ENCODE measurements at places on chromosomes 5 and 9.

DNA sequence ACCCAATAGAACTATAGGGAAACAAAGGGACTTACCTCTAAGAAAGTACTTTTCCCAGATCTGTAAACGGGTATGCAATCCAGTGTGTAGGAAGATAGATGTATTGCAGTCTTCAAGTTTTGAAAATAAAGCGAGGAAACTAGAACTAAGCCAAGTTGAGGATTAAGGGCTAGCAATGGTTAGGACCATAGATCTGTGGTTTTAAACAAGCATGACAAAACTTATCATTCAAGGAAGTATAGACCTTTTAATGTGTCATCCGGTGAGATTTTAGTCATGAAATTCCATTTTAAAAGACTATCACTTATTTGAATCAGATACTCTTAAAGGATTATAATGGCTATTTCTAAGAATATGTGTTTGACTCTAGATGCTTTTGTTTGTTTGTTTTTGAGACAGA, 20.5 kb downstream of the CD274 start:
- DNase-seq, result no peak

GRCh38 chr5:65640240-65640639, 15.4 kb downstream of the SHLD3 start:
- DNase-seq, result no peak

DNA sequence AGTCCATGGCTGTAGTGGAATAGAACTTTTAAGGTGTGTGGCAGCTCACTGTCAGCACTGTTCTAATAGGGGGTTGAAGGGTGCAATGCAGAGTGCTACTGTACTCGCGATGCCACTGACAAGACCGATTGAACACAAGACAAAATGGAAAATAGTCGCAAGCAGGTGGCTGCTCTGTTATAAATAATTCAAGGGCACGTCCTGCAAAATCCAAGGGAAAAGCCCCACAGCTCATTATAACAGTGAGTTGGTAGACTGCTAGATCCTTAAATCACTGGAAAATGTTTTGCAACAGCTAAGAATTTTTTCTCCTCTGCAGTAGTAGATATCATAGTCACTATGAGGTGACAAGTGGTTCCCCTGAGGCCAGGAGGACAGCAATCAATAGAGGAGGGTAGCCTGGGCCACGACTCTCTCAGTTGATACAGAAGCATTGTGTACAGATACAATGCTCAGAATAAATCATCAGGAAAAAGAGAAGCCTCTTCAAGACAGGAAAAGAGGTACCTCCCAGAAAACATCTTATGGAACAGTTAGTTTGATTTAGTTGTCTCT, 926.3 kb downstream of the TLE4 start:
- no peak for DNase-seq

GRCh38 chr9:113775749-113776148, 100.4 kb upstream of the ZNF618 start:
- no peak for DNase-seq

DNA sequence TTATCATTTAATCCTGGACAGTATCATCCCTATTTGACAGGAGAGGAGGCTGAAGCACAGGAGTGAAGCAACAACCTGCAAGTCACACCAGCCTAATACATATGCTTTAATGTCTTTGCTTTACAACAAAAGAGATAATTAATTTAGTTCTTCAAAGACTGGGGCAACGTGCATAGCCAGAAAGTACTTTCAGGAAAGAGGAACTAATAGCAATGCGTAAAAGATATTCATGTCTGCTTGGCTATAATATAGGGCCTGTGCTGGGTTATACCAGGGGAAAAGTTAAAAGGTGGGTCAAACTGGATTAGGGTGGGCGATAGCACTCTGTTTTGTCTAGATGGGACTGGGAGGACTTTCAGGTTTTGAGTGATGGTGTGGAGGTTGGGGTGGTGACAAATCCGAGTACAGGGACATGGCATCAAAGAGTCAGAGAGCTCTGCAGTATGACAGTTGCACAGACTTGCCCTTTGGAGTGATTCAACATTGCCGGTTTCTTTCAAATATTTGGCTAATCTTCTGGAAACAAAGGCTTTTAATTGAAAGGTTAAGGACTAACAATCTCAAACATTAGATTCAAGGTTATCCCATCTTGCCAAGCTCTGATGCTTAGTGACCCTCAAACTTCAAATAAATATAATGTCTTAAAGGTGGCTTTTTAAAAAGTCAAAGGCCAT, 11.9 kb downstream of the DAB2 start:
- DNase-seq, result no peak

DNA sequence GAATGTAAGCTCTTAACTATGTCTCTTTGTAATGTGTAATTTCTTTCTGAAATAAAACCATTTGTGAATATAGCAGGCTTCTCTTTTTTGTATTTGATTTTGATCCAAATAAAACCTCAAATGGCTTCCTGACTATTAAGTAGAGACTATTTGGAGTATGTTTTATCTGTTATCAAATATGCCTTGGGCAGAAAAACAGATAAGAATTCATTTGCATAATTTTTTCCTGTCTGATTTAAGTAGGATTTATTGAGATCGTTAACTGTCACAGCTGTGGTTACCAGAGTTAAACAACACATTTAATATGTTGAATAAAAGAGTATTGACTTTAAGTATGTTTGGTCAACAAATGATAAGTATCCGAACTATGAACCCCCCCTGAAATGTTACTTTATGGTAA, 104.9 kb downstream of the MELK start:
- no peak for DNase-seq

GRCh38 chr5:159782197-159782994, 133.9 kb upstream of the ADRA1B start:
- DNase-seq, result no peak

DNA sequence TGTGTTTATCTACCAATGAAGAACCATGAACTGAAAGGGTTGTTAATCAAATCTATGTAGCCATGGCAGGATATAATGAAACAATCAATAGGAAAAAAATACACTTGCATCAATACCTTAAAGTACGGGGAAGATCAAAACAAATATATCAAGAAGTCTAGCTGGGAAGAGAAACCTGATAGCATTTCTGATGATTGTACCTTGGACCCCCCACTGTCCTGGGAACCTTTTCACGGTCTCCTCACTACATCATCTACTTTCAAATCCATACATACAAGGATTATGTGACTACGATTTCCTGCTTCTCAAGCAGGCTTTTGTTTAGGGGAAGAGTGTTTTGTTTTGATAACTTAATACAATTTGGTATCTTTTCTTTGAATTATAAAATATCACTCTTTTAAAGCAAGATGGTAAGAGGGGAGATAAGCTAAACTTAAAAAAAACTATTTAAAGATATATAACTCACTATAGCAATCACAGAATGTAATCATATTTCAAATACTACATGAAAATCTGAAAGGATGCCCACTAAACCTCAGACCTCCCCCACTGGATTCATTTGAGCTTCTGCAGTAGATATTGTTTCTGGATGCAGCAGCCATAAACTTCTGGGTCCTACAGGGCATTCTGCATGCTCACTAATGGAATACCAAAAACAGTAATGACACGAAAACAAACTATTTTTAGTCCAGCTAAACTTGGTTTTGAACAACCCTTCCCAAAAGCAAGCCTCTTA, 8.0 kb downstream of the EBF1 start:
- no peak for DNase-seq

GRCh38 chr5:65100911-65101631, 332.3 kb downstream of the CWC27 start:
- DNase-seq, result peak; percentile 49

GRCh38 chr5:143469125-143469524, 65.6 kb upstream of the NR3C1 start:
- no peak for DNase-seq

GRCh38 chr5:67047160-67047559, 149.4 kb downstream of the CD180 start:
- DNase-seq, result no peak

- no peak for DNase-seq
Measured at GRCh38 chr9:134066526-134066912, 1.3 kb downstream of the BRD3 start.

DNA sequence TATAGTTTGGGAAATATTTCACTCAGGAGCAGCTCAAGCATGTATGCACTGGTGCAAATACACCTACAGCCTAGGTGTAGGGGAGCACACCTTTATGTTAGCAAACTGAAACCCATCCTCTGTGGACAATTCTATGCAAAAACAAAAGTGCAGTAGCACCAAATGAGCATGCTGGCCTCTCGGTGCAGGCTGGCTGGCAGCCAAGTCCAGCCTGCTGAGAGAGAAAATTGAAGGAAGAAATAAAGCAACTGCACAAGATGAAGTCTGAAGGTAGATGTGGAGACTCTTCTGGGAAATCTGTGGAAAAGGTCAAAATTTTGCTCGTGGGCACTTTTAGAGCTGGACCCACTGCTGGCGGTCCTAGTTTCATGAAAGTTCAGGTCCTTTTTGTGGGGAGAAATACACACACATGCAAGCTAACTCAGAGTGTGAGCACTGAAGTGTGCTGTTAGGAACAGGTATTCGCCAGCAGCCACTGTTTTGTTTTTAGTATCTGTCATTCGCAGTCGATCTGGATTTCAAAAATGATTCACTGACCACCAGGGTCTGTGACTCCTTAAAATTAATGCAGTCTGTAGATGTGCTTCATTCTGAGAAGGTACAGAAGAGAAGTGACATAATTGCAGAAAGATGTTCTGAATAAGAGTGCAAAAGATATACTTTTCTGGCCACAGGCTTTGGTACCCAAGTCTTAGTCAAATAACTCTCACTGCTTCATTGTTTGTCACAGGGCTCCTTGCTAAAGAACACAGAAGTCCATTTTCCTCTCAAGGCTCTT, 281.7 kb downstream of the PARP8 start:
- peak; percentile 46 for DNase-seq

GRCh38 chr5:65539827-65540226, 23.1 kb downstream of the CENPK start:
- no peak for DNase-seq

DNA sequence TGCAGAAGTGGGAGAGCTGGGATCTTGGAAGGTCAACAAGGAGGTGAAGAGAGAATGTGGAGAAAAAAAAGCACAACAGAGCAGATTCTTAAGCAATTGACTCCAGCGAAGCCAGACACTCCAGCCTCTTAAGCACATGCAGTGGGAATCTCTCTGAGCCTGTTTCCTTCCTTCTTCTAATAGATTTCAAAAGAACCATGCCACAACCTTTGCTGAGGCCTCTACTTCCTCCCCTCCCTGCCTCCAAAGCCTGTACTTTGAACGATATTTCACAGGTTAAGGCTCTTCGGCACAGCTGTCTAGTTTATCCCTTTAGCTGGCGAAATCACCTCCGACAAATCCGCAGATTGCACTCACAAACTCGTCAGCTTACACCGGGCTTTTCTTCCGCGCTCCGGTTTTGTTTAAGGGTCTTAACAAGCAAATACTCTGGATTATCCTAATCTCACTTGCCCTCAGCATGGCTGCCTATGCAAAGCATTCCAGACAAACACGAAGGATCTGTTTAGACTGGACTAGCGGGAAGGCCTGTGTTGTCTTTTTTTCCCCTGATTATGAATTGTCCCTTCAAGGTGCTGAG, 211.6 kb upstream of the PANK3 start:
- DNase-seq, result no peak

- DNase-seq, result no peak
Measured at GRCh38 chr5:169153405-169153804, 147.5 kb downstream of the SLIT3 start.

GRCh38 chr5:84272771-84273516, 111.7 kb downstream of the EDIL3 start:
- no peak for DNase-seq

- DNase-seq, result no peak
Measured at GRCh38 chr9:134386951-134387831, 60.9 kb downstream of the RXRA start.

DNA sequence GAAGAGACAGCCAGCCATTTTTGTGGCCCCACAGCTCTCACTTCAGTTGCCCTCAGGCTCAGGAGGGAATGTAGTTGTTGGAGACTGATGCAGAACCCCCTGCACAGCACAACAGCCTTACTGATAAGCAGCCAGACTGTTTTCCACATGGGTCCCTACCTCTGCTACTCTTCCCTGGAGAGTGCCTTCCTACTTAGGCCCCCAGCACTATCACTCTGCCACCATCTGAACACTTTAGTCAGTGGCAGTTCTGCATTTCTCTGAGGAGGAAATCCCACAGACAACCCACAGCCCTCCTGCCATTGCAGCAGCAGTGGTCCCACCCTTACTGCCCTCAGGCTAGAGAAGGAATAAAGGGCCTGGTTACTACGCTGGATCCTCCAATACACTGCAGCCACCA, 61.8 kb upstream of the PTPRD start:
- no peak for DNase-seq

- no peak for DNase-seq
Measured at GRCh38 chr9:135526730-135527571, 5.7 kb downstream of the LCN1 start.

GRCh38 chr5:134948911-134949310, 18.8 kb upstream of the CATSPER3 start:
- DNase-seq, result no peak

GRCh38 chr9:133369933-133370332, 5.9 kb downstream of the SURF4 start:
- no peak for DNase-seq

GRCh38 chr5:147372191-147372590, 137.4 kb downstream of the STK32A start:
- no peak for DNase-seq

DNA sequence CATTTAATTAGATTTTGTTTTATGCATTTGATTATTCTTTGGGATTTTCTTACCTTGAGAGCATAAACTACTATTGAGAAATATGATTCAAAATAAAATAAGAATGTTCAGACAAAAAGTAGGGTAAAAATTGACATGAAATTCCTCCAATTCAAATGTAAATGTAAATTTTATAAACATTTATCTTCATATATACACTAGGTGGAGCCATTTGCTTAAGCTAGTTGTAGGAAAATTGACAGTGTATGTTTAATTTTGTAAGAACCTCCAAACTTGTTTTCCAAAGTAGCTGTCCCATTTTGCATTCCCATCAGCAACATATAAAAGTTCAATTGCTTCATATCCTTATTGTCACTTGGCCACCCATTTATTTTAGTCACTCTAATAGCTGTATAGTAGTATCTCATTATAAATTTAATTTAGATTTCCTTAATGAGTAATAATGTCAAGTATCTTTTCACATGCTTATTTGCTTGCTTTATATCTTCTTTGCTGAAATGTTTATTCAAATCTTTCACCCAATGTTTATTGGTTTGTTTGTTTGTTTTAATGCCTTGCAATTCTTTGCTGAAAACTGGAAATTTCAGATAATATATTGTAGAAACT, 37.6 kb upstream of the SLCO6A1 start:
- peak; percentile 16 for DNase-seq

DNA sequence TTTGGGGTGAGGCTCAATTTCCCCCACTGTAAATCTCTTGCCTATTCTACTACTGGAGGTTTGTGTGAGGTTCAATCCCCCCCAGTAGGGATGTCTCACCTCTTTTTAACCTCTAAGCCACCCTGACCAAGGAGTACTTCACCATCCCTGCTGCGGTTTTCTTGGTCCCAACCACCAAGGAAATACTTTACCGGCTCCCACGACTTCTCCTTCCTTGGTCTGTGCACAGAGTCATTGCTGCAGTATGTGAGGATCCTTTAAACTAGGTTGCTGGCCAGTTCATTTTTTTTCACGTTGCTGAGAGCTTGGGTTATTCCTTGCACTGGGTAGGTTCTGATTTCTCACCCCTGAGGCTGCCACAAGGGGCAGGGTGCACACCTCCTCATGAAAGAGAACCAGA, 22.5 kb upstream of the HMGCS1 start:
- no peak for DNase-seq
